ENCODE measurements at places on chromosomes 12 and 14.

- no peak for DNase-seq
Observed at GRCh38 chr14:51999084-51999483, 9.7 kb downstream of the RTRAF start.

DNA sequence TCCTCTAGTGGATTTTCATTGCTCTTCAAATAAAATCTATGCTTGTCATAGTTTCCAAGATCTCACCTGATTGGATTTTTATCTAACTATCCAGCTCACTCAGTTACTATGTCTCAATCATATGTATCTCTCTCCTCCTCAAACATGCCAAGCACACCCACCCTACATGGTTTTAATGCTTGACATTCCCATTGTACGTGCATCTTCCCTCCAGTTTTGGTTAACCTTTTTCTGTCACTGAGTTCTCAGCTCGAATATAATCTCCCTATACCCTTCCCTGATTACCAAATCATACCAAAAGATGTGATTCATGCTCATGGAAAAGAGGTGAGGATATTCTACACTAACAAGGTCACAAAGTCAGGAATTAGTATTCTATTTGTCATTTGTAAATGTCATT lies 12.0 kb upstream of the PTPRQ start:
- DNase-seq = no peak

DNA sequence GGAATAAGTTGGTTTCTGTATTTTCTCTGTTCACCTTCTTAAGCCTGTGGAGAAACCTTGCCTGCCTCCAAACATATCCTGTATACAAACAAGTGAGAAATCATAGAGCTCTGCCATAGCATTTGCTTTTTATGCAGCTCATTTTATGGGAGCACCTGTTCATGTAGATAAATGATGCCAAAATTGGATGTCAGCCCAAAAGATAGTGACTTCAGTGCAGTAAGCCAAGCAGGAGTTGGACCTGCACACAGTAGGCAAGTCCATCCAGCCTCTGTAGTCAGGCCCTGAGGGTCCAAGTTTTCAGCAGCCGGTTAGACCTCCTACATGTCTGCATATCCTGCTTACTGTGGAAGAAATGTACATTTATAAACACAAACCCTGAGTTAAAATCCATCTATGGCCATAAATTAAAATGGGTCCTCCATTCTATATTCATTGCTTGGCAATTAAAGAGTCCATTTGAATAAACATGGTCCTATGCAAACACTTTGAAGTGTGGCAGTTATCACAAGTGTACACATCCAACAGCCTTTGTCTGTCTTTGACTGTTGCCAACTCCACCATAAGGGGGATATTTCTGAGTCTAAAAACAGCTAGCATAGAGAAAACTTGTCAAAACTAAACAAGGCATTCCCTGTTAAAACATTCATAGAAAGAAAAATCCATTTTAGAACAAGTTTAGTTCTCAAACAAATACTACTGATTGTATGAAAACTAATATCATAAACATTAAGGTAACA lies 847.8 kb downstream of the RPS29 start:
- no peak for DNase-seq

GRCh38 chr12:110339184-110339952 lies 58.3 kb downstream of the ATP2A2 start:
- DNase-seq = no peak
